NB4 (cell line): ENCODE measurements at places on chromosomes 4 and X.

GRCh38 chrX:8284131-8284530 is 113.1 kb upstream of the VCX2 start:
- no peak for DNase-seq

DNA sequence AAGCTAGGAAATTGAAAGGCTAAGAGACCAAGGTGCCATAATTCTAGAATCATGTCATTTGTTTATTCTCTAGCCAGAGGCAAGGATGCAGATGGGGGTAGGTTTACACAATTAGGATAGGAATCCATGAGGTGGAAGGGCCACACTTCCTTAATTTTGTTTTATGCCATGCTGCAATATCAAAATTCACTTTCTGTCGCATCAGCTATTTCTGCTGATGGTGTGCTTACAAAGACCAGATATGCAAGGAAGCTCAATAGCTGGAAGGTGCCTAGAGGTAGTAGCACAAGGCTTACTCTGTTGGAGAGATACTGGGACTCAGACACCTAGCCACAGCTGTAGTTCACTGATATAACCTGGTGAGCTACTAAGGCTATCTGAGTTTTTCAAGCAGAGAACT is 328.5 kb downstream of the ADGRL3 start:
- no peak for DNase-seq

DNA sequence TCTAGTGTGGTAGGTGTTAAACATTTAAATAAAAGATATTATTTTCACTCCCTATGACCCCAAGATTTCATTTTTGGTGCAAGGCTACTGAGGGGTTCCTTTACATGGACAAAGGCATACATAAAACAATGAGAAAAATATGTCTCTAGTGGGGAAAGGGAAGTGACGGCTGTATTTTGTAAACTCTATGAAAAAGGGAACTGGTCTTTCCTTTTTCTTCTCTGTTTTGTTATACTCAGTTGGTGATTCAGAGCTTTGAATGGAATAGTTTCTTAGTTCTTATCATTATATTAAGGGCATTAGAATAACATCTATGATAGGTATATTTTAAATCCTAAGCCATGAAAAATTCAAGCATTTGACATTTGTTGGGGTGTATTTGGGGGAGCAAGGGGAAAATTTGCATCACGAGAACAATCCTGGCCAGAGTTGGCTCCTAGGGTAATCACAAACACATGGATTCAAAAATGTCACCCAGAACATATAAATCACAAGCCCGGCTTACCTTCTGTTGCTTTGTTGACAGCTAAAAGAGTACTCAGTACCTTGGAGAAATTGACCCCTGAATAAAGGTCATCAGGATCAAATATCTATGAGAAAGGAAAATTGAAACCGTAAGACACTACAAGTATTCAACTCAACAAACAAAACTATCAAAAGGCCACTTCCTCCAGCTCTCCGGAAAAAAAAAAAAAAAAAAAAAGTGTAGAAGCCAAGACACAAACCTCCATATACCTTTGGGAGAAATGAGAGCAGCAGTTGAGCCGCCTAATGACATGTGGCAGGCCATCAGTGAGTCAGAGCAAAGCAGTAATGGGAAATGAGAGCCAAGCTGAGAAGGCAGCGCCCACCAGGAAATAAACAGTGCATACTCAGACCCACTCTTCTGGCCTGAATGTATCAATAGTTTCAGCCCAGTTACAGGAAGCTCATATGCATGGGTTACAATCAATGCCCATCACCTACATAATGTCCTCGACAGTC is 33.4 kb downstream of the ARHGEF6 start:
- peak; percentile 63 for DNase-seq

GRCh38 chr4:73675623-73676022 is 55.4 kb upstream of the RASSF6 start:
- DNase-seq = no peak

GRCh38 chrX:38066934-38067333 is 60.6 kb downstream of the SYTL5 start:
- DNase-seq = no peak

- DNase-seq = no peak
These were observed 125.8 kb downstream of the KIT start for GRCh38 chr4:54783402-54784110.

DNA sequence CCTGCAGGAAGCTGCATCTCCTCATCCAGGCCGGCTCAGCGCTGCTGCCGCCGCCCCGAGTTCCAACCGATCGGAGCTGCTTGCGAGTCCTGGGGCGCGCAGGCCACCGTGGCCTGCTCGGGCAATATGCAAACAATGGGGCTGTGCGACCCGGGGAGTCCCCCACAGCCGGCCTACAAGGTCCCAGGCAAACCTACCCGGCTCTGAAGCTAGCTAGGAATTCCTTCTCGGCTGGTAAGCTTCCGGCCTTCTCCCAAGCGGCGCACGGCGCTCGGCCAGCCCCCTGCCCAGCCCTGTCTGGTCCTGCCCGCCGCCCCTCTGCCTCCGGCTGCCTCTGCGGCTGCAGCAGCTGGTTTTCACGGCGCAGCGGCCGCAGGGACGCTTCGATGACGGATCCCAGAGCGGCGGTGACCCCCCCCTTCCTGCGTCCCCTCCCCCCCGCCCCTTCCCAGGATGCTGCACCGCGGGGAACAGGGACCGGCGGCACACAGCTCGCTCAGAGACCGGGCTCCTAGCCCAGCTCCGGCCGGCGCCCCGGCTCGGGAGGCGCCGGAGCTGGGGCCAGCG is 59.4 kb downstream of the TSC22D3 start:
- DNase-seq = peak; percentile 42

DNA sequence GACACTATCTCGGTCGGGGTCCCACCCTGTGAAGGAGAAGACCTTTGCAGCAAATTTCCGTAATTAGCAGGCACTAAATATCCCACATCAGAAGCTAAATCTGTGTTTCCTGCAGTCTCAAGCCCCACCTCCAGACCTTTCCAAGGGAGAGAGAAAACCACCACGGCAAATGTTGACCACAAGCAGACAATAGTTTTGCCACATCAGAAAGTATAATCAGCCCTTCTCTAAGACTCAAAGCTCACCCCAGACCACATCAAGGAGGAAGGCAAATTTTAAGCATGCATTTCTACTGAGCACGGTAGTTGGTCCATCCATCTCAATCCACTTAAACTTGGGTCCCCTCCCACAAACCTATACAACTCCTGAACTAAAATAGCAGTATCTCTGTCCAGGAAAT is 398.5 kb downstream of the GPM6A start:
- no peak for DNase-seq

DNA sequence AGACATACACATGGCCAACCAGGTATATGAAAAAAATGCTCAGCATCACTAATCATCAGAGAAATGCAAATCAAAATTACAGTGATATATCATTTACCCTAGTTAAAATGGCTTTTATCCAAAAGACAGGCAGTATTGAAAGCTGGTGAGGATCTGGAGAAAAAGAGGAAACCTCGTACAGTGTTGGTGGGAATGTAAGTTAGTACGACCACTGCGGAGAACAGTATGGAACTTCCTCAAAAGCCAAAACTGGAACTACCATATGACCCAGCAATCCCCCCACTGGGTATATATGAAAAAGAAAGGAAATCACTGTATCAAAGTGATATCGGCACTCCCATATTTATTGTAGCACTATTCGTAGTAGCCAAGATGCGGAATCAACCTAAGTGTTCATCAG is 23.4 kb downstream of the ABHD18 start:
- DNase-seq = no peak

DNA sequence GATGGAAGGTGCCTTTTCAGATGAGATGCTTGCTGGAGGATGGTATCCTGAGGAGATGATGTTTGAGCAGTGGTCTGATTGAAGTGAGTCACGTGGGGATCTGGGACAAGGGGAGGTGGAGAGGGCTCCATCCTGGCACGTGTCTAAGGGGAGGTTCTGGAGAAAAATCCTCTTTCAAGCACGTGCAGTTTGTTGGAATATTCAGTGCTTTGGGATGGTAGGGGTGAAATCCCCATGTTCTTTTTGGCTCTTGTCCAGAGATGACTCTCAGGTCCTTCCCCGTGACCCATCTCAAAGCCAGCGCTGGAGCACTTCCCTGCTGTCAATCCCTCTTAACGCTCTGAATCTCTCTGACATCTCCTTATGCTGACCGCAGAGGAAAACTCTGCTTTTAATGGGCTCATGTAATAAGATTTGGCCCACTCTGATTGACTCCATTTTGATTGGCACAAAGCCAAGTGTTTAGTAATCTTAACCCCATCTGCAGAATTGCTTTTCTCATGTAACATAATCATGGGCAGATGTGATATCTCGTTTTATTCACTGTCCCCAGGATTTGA is 10.8 kb upstream of the KLKB1 start:
- DNase-seq = no peak

DNA sequence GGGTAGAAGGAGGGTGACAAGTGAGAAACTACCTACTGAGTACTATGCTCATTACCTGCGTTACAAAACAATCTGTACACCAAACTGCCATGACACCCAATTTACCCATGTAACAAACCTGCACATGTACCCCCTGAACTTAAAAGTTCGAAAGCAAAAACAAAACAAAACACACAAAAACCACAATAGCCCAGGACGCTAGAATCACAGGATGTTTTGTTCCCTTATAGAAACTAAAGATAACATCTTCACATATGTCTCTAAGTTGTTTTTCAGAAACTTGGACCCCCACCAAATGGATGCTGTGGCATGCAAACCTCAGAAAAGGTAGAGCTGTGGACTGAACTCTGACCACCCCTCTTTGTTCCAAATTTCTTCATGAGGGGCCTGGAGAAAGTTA is 25.2 kb upstream of the PNMA5 start:
- DNase-seq = no peak

DNA sequence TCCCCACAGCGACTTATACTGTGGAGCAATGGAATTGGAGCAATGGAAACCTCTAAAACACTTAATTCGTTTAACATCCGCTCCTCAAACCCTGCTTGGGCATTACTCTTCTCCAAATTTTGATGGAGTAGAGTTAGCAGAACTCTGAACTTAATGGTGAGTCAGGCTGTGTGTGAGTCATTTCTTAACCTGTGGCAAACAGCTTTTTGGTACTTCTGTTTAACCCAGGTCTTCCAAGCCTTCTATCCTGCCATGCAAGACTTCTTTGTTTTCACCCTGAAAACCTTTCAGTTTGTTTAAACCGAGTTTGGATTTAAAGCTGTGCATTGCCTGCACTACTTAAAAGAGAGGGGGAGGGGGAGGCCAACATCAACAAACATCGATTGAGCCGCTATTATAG is 3.6 kb upstream of the AMOT start:
- no peak for DNase-seq

DNA sequence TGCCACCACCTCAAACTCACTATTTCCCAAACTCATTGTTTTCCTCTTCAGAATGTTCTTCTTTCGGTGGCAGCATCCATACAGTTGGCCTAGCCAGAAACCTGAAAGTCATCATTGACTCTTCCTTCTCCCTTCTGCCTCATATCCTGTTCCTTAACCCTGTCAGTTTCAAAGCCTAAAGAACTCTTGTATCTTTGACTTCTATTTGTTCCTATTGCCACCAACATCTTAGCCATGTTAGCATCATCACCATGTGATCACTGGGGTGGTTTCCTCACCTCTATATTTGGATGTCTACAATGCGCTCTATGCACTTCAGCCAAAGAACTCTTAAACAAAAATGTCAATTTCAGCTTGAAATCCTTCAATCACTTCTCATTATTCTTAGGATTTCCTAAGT is 29.0 kb downstream of the DDX60L start:
- no peak for DNase-seq

GRCh38 chrX:362351-362750 is 24.4 kb downstream of the PPP2R3B start:
- DNase-seq = no peak
